ENCODE measurements at places on chromosomes 7 and 10.

- no peak for DNase-seq
These were observed 717 bp downstream of the SP4 start for GRCh38 chr7:21428659-21428941.

GRCh38 chr10:75980419-75981002, 549.1 kb downstream of the LRMDA start:
- no peak for DNase-seq

GRCh38 chr10:71664585-71664984, 55.0 kb downstream of the C10orf105 start:
- no peak for DNase-seq

DNA sequence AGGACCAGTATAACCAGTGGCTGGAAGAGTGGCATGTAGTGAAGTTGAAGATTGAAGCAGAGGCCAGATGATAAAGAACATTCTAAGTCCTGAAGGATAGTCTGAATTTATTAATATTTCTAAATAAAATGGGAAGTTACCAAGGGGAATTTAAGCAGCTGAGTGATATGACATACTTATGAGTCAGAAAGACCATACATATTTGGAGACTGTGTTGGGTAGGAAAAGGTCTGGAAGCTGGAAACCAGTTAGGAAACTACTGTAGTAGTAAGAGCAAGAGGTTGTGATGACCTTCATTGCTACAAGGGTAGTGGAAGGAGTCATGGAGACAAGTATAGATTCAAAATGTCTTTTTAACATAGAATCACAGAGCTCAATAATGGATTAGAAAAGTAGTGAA, 752.3 kb downstream of the SUGCT start:
- peak; percentile 77 for DNase-seq

GRCh38 chr7:16747102-16747501, 6.5 kb upstream of the TSPAN13 start:
- DNase-seq, result no peak

- DNase-seq, result no peak
These were observed 48.2 kb upstream of the MNX1 start for GRCh38 chr7:157058701-157059100.

- DNase-seq, result no peak
These were observed 64.1 kb downstream of the MICU1 start for GRCh38 chr10:72561745-72562166.

DNA sequence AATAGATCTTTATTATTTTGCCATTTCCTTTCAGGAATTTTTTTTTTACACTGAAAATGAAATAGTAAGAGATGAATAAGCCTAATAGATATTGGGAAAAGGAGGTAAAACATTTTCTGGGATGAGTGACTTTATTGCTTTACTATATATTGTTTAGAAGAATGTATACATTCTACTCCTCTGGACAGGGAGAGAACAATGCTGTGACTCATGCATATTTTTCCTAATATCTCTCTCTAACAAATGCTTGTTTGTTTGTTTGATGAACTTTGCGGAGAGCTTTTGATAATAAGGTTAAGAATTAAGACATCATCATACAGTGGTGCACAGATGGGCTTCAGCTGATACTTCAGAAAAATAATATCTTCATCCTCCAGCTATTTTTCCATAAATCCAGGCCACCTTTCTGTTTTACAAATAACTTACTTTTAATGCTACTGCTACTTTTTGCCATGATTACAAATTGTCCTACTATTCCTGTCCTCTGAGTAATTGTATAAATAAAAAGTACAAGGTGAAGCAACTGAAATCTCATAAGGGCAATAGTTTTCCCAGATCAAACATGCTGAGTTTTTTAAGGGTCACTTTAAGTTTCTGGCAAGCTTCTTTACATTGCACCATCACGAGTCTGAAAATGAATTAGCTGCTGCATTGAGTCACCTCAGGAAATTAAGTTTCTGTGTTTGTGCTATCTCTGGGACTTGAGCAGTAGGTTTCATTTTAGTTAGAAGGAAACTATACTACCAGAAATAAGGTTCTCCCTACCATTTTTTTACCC, 207.3 kb upstream of the POT1 start:
- peak; percentile 85 for DNase-seq

GRCh38 chr7:146554556-146554955, 438.0 kb downstream of the CNTNAP2 start:
- no peak for DNase-seq

GRCh38 chr7:106423821-106424475, 139.2 kb upstream of the NAMPT start:
- no peak for DNase-seq

DNA sequence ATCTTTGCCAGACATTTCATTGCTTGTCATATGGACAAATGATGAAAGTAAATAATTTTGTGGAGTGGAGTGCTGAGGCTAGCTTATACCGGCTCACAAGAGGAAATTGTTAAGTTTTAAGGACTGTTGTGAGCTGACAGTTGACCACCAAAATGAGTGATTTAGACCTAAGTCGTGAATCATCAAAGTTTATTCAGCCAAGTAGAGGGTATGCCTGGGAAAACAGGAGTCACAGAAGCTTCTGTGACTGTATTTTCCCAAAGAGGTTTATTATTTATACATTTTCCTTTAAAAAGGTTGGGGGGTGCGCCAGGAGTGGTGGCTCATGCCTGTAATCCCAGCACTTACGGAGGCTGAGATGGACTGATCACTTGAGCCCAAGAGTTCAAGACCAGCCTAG, 21.8 kb downstream of the MRPS24 start:
- DNase-seq, result peak; percentile 9

- DNase-seq, result no peak
These were observed 374.3 kb downstream of the RPS24 start for GRCh38 chr10:78407966-78408365.

DNA sequence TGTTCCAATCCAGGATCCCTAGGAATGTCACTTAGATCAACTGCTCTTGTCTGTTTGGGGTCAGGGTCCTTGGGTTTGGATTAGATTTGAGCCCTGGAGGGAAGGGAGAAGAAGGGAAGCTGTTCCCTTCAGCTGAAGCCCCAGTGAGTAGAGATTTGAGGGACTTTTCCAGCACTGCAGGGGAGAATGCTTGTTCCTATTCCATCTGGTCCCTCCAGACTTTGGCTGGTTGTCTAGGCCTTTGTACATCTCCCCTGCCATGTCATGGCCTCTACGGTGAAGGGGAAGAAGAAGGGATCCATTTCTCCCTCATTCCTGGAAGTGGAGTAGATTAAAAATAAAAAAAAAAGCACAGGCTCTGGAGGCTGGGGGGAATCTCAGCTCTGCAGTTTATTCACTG, 11.1 kb downstream of the C10orf62 start:
- DNase-seq, result no peak

GRCh38 chr7:47344171-47344955, 237.5 kb downstream of the TNS3 start:
- DNase-seq, result no peak

GRCh38 chr10:105121743-105122142, 480.7 kb downstream of the SORCS3 start:
- no peak for DNase-seq

DNA sequence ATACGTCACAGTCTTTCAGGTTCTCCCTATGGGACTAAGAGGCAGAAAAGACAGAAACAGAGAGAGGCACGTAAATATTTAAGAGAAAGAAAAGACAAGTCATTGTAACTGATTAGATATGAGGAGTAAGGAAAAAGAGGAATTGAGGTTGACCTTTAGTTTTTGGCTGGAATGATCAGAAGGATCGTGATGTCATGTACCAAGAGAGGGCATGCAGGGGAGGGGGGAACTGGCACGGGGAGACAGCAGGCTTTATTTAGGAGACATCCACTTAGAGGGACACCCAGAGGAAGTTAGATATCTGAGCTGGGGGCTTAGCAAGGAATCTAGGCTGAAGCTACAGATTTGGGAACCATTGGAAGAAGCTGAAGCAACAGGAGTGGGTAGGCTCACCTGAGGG, 9.2 kb upstream of the LRRC20 start:
- no peak for DNase-seq

GRCh38 chr10:122974543-122975064, 5.6 kb upstream of the PSTK start:
- DNase-seq, result no peak

GRCh38 chr10:69769395-69769992, 32.2 kb upstream of the COL13A1 start:
- DNase-seq, result peak; percentile 72

DNA sequence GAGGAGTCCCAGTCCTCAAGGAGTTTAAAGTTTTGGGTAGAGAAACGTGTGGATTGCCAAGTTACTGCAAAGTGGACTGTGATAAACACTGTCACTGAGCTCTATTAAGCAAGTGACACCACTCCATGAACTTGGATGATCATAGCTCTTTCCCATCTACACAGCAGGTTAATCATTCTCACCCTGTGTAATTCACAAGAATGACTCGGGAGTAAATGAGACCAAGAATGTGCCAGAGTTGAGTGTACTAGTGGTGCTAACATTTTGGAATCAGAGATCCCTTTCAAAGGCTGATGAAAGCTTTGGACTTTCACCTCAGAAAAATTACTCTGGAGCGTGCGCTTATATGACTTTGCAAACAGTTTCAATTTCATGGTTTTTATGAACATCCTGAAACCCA, 80.8 kb downstream of the RBM20 start:
- no peak for DNase-seq

GRCh38 chr10:74544106-74544505, 282.3 kb upstream of the KAT6B start:
- peak; percentile 22 for DNase-seq

GRCh38 chr10:78687626-78688025, 381.1 kb upstream of the ZMIZ1 start:
- no peak for DNase-seq

GRCh38 chr7:151780631-151781030, 96.3 kb downstream of the PRKAG2 start:
- no peak for DNase-seq

DNA sequence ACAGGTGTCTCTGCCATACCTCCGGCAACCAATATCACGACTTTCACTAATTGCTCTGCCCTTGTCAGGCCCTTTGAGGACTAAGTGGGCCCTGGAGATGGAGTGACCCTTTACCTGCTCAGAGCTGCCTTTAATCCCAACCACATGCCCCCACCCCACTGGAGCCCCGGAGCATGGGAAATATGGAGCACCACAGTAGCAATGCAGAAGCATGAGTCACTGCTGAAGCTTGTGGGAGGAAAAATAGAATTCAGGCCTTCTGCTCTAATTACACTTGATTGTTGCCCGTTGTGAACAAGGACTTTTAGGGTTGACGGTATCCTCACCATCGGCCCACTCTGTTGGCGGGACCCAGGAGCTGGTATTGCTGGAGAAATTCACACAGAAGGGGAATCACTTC, 52.5 kb upstream of the FRMD4A start:
- DNase-seq, result peak; percentile 50

DNA sequence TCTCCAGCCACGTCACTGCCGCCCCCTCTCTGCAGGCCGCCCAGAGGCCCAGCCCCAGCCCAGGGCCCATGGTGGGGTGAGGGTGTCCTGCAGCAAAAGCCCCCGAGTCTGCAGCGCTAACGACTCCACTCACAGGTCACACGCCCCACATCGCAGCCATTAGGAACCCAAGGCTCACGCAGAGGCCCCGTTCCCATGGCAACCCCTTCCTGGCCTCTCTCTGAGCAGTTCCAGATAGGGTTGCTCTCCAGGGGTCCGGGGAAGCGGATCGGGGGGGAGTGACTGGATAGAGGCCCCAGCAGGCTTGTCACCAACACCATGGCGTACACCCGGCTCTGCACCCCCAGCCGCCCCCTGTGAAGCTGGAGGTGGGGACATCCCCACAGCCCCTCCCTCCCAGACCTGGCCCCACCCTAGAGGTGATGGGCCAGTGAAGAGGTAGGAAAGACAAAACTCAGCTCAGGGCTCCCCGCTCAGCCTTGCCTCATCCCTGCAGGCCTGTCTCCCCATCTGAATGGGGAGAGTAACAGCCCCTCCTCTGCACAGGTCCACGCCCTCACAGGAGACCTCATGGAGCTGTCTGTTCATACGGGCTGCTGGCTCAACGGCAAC, 41.2 kb downstream of the TNRC18 start:
- DNase-seq, result peak; percentile 56

DNA sequence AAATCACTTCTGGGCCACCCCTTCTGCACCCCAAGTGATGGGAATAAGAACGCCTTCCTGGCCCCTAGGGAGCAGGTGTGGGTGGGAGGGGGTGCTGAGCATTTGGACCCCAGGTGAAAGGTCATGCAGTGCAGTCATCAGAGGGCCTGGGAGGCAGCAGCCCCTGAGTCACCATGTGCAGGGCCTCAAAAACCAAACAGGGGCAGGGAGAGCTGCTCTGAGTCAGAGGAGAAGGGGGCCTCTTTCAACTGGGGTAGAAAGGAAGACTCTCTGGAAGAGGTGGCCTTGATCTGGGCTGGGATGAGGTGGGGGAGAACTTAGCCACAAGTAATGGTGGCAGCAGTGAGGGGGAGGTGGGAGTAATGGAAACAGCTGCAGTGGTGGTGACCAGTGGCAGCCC, 164.3 kb downstream of the BUB3 start:
- no peak for DNase-seq

- no peak for DNase-seq
These were observed 28.6 kb upstream of the SHH start for GRCh38 chr7:155840909-155841308.

- DNase-seq, result no peak
These were observed 76.5 kb upstream of the ARID5B start for GRCh38 chr10:61825001-61825400.

DNA sequence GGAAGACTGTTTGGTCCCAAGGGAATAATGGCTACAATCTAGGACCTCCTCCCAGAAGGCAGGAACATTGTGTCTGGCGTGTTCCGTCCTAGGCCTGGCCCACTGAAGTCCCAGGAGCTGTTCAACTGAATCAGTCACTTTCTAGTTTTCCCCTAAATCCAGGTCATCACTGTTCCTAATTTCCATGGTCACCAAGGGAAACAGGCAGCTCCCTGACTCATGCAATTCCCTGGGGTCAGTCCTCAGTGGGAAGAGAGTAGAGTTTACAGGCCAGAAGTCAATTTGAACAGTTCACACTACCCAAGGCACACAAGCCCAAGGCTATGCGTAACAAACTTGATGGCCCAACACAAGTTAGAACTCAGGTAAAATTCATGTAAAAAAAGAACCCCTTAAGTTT, 44.0 kb downstream of the CREB3L2 start:
- peak; percentile 93 for DNase-seq

- peak; percentile 86 for DNase-seq
These were observed 60.7 kb downstream of the TMEM209 start for GRCh38 chr7:130144312-130145171.

GRCh38 chr7:98921608-98922372, 43.5 kb downstream of the TRRAP start:
- DNase-seq, result no peak

DNA sequence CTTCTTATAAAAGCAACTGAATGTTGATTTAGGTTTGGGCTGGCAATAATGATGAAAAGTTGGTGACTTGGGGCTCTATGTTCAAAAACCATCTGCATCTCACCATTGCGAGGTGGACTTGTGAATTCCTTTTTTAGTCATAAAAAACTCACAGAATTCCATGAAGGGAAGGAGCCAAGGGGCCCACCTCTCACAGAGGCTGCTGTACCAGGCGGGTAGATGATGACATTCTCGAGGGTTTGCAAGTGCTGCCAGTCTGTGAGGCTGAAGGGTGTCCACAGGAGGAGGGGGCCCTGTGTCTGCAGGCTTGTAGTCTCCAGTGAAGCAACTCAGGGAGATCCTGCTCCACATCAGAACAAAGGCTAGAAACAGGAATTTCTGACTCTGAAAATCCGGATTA, 195.5 kb upstream of the ZNF32 start:
- no peak for DNase-seq
